Vagina (tissue), 2 donors: ENCODE measurements at places on chromosomes 3 and 15.

GRCh38 chr3:131470377-131470776 is 32.4 kb downstream of the MRPL3 start:
- no peak for DNase-seq

DNA sequence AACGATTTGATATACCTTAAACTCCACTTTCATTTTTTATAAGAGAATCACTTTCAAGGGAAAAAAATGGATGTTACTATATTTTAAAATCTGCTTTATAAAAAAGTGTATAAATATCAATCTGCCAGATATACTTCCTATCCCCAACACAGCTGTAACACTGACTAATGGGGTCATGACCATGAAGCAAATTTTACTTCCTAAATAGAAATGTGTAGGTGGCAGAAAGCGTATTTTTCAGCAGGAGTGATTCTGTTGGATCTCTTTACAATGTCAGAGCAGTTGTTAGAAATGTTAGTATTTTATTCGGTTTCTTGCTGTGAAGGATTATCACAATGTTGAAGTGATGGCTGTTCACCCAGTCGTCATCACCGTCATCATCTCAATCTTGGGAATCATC is 5.5 kb upstream of the C15orf40 start:
- DNase-seq = no peak

GRCh38 chr3:40068636-40069035 is 240.9 kb upstream of the EIF1B start:
- DNase-seq = no peak

GRCh38 chr15:85440451-85440850 is 60.0 kb downstream of the AKAP13 start:
- DNase-seq = no peak

GRCh38 chr3:107238787-107239186 is 138.5 kb upstream of the CCDC54 start:
- no peak for DNase-seq

DNA sequence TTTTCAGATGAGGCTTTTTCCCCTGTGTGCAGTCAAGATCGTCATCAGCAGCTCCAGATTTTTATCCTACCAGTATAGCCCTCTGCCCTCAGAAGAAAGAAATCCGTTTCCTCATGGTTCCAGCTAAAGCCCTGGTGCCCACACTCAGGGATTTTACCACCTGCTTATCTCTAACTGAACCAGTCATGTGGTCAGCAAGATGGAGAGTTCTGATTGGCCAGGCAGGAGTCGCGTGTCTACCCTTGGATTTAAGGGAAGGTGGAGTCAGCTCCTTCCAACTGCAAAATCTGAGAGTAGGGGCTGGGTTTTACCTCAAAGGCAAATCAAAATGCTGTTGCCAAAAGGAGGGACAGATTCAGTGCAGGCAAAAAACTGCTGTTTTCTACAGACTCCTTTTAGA is 135.3 kb downstream of the LRTM1 start:
- no peak for DNase-seq

DNA sequence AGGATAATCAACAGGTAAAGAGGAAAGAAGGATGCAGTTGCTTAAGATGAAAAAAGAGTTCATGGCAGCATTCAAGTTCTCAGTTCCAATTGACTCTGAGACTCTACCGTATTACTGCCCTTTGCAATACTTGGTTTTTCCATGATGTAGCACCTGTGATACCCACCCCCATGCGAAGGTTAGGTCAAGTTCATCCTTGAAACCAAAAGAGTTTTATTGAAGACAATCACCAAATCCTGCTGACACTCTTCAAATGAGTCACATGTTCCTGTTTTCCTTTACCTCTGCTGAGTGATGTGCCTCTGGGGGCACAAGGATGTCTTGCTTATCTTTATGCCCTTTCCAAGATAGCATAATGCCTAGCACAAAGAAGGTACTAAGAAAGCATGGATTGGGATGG is 111.3 kb upstream of the SLC7A14 start:
- no peak for DNase-seq

DNA sequence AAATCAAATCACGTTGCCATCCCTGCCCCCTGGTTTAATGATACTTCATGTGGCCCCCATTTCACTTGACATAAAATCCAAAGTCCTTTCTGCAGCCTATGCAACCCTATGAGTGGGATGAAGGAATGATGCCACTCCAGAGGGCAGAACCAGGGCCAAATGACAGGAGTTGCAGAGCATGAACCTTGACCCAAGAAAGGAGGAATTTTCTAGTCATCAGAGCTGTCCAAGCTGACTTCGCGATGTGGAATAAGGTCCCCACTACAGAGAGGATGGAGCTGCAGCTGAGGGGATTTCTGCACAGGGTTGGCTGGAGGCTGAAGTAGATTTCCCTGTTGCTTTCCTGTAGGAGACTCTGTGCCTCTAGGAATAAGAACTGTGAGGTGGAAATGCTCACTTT is 15.8 kb upstream of the EPHB3 start:
- DNase-seq = peak; percentile 40

DNA sequence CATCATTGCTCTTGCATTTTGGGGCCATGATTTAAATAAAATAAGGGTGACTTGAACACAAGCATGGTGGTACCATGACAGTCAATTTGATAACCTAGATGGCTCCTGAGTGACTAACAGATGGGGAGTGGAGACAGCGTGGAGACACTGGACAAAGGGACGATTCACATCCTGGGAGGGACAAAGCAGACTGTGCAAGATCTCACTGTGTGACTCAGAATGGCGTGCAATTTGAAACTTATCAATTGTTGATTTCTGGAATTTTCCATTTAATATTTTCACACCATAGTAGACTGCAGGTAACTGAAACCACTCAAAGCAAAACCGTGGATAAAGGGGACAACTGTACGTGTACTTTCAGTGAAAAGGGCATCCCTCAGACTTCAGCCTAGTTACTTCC is 25.5 kb downstream of the MCCC1 start:
- DNase-seq = no peak

- DNase-seq = no peak
These were observed 161.2 kb downstream of the APBA2 start for GRCh38 chr15:29046977-29047376.

DNA sequence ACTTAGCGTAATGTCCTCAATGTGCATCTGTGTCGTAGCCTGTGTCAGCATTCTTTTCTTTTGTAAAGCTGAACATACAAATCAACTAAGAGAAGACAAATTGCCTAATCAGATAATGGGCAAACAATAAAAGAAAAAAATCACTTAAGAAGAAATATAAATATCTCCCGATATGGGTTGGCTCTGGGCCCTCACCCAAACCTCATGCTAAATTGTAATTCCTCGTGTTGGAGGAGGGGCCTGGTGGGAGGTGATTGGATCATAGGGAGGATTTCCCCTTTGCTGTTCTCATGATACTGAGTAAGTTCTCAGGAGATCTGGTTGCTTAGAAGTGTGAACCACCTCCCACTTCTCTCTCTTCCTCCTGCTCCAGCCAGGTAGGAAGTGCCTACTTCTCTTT is 285.0 kb upstream of the LYSMD4 start:
- DNase-seq = no peak

- no peak for DNase-seq
These were observed 494.6 kb downstream of the NTRK3 start for GRCh38 chr15:87761736-87762509.

GRCh38 chr3:141152801-141153678 is 78.6 kb upstream of the PXYLP1 start:
- DNase-seq = no peak

DNA sequence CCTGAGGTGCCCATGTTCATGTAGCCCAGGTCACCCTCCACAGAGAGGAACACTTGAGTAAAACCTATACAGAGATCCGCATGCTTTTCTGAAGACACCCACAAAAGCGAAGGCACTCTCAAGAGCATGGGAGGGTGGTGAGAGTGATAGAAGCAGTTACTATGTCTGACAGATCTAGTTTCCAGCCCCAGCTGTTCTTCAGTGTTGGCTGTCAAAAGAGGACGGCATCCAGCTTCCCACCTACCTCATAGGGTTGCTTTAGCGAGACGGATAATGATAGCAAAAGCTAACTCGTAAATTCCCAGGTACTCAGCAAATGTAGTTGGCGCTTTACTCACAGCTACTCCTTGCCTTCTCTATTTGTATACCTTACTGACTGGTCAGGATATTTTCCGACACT is 3.0 kb upstream of the MEX3B start:
- DNase-seq = no peak

GRCh38 chr3:42501321-42501680 is 1.1 kb upstream of the VIPR1 start:
- DNase-seq = no peak
